Activated B cell treated with CpG ODN at 0.5 μM for 24 hours (primary cell): ENCODE measurements at places on chromosomes 6 and 20.

GRCh38 chr6:15309611-15310283 is 63.9 kb downstream of the JARID2 start:
- no peak for DNase-seq

DNA sequence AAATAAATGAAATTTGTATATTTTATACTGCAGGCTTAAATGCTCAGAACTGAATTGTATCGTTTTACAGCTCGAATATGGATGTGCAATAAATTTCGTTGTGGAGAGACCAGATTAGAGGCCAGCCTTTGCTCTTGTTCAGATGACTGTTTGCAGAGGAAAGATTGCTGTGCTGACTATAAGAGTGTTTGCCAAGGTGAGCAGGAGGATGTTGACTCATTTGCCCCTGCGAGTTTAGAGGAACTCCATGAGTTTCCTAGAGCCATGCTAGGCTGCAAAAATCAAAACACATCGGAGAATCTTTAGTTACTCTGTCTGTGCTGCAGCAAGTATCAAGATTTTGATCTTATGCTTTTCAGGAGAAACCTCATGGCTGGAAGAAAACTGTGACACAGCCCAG is 15.4 kb downstream of the ENPP3 start:
- DNase-seq = no peak

DNA sequence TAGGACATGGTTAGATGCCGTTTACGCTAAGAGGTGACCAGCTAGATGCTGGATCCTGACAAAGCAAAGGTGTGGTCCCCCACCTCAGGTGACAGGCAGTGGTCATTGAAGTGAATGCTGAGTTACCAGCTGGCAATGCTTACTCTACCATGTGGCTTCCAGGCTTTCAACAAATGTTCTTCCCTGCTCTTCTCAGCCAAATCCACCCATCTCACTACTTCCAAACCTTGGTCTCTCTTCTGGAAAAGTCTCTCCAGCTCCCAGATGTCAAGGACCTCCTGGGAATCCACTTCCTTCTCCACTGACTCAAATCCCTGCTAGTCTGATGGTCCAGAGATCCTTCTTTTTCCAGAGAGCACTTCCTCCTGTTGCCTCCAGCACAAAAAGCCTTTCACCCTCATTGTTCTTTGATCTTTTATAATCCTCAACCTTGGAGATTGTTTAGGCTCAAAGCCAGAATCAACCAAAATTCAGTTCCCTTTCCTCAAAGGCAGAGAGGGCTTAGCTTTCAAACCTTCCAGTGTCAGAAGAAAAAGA is 228.0 kb downstream of the ZNF217 start:
- DNase-seq = no peak

GRCh38 chr20:33217052-33217451 is at the start of gene BPIFA3:
TSS of gene BPIFA3 (plus strand) at chr20:33217352. CDS start at chr20:33217537, 185 bp downstream.
- DNase-seq = no peak

GRCh38 chr6:168507297-168507696 is 66.3 kb downstream of the SMOC2 start:
- DNase-seq = no peak

DNA sequence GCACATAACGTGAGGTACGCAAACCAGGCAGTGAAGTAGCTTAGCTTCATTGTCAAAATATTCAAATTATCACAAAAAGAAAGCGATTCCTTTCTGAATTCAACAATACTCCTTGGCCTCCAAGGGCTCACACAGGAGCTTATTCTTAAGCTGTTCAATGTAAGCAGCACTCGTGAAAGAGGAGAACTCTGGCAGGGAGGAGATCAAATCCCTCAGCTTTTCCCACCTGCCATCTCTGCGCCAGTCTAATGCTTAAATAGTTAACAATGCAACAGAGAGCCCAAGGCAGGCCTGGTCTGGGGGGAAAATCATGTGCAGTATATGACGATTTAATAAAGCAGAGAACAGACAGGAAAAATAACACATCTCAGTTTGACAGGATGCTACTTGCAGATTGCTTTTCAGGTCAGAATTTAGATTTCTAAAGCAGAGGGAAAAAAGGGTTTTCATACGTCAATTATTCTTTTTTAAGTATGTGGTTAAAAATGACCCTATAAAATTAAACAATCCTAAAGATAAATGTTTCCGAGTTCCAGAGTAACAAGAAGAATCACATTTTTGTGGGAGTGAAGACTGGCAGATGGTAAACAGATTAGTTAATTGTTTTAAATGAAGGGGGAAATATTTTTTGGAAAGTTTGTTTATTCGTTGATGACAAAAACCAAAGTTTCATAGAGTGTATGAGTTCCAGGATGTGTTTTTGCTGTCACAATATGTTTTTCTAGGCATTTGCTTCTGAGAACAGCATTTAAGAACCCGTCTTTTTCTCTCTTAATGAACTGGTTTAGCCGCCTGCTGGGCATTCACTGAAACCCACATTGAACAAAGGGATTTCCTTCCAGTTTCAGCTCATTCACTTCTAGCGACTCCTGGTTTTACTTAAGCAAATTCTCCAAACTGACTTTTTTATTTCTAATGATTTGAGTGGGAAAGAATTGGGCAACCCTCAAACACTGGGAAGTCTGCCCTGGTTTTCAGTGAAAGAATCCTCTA is 45.9 kb downstream of the PLAGL1 start:
- DNase-seq = no peak

- no peak for DNase-seq
These were observed 87.1 kb downstream of the INSM1 start for GRCh38 chr20:20454850-20455627.

- DNase-seq = no peak
These were observed 46.7 kb downstream of the DOP1A start for GRCh38 chr6:83114164-83114563.

GRCh38 chr6:88008411-88008810 is 39.2 kb upstream of the SPACA1 start:
- DNase-seq = no peak
